ENCODE measurements at places on chromosomes 12 and 14.

DNA sequence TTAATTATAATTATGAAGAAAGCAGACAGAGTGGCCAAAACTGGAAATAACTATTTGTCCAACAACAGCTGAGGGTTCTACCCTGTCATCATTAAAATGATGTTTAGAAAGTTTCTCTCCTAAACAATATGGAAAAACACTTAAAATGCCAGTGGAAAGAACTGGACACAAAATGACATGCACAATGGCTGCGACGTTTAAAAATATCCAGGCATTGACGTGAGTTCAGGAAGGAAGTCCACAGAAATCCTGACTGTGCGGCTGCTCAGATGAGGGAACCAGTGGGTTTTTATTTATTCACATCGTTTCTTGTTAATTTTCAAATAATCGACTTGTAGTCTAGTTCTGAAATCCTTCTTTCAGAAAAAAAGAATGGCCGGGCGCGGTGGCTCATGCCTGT is 58.3 kb downstream of the CCNK start:
- DNase-seq: no peak

GRCh38 chr12:106696681-106697417 is 77.6 kb upstream of the RIC8B start:
- DNase-seq: no peak

GRCh38 chr14:105299654-105300541 is 903 bp downstream of the BRF1 start:
- DNase-seq: no peak

DNA sequence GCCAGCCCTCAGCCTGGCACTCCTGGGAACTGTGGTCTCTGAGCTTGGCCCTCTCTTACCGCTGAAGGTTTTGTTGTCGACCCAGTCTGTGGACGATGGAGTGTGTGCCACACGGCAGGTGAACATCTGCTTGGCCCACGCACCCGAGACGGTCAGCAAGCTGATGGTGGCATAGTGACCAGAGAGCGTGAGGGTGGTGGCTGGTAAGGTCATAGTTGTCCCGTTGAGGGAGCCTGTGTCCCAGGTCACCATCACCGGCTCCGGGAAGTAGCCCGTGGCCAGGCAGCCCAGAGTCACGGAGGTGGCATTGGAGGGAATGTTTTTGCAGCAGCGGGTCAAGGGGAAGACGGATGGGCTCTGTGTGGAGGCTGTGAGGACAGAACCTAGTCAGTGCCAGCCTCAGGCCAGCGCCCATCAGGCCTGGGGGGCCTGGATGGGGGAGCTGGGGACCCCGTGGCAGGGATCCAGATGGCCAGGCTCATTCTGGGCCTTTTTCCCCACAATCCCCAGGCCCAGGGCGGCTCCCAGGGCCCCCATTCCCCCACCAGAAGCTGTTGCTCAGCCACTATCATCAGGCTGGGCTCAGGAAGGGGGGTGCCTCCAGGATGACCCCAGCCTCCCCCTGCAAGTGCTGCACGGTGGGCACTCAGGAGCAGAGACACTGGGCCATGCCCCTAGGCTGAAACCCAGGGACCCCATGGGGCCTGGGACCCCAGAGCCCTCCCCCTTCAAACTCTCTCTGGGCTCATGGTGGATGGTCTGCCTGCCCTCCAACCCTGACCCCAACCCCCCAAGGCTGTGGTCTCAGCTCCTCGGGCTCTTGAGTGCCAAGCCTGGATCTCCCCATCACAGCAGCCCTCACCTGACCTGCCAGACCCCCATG is 75.2 kb downstream of the TMEM121 start:
- no peak for DNase-seq

DNA sequence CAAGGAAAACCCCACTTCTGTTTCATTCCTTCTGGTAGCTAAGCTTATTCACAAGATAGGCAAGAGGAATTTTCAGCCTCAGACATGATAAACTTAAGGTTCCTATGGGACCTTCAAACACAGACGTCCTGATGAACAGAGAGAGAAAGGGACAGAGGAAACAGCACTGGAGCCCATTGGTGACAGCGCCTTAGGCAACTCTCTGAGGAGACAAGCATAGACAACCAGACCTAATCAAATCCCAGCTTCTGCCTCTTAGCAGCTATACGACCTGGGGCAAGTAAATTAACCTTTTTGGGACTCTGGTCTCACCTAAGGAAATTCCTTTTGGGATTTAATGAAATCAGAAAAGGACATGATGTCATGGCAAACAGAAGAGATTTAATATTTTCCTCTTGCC is 33.3 kb downstream of the TMCC3 start:
- no peak for DNase-seq

- DNase-seq: peak; percentile 74
Observed at GRCh38 chr12:124917135-124917840, 2.8 kb upstream of the UBC start.

DNA sequence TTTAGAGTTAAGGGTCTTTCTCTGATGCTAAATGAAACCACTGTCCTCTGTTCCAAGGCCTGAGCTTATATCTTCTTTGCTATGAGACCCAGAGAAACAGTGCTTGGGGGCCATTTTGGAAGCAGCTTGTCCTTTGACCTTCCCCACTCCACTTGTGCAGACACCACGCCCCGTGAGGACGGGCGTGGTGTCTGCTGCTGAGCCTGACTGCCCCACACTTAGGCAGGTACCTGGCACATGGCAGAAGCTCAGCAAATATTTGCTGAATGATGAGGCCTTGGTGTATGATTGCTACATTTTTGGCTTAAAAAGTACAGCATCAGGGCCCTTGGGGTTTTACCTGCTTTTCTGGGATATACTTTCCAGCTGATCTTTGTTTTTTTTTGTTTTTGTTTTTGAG is 69.9 kb downstream of the RASSF3 start:
- DNase-seq: no peak

- no peak for DNase-seq
Observed at GRCh38 chr12:108691998-108692808, 39.1 kb downstream of the CORO1C start.

GRCh38 chr12:29639893-29640495 is 142.5 kb upstream of the OVCH1 start:
- DNase-seq: no peak

DNA sequence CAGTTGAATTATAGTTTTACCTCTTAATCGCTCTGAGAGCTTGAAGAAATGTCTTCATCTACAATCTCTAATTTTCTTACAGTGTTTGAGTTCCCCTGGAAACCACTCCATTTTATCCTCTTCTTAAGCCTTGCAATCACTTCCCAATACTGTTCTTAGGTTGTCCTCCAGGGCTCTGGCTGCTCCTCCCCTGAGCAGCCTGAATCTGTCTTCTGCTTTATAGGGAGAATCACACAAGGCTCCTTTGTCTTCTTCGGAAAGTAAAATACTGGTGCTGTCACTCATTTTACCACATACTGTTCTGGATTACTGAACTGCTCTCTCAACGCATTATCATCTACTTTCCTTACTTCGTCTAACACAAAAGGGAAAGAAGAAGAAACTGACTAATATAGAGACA is 133.7 kb downstream of the MDGA2 start:
- DNase-seq: no peak

DNA sequence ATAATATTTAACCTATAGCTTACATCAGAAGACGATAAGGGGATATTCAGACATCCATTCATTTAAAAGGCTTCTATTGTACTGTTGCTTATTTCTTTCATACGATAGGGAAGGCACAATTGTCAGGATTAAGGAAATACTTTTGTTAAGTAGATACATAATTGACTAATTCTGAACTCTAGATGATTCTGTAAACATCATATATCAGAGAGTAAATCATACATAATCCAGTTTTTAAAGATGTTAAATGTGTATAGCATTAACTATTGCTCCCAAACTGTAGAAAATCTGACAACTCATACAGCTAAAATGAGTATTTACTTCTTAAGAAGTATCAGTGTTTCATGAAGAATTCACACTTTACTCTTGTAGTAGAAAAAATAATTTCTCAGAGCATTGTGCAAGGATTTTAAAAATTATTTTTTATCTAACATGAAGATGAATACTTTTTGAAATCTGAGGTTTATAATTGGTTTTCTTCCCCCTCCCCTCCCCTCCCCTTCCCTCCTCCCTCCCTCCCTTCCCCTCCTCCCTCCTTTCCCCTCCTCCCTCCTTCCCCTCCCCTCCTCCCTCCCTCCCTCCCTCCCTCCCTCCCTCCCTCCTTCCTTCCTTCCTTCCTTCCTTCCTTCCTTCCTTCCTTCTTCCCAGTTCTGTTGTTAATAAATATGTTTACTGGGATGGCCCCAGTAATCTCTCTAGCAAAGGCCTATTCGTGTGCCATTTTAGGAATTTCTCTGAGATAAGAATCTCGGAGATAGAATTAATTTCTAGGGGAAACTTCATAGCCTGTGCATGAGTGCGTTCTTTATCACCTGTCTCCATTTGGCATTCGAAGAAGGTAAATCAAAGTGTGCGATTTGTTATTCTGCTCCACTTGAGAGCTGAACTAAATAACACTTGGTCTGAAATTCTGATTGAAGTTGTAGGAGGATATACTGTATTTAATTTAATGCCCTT is 2.3 kb downstream of the NPAS3 start:
- DNase-seq: no peak

DNA sequence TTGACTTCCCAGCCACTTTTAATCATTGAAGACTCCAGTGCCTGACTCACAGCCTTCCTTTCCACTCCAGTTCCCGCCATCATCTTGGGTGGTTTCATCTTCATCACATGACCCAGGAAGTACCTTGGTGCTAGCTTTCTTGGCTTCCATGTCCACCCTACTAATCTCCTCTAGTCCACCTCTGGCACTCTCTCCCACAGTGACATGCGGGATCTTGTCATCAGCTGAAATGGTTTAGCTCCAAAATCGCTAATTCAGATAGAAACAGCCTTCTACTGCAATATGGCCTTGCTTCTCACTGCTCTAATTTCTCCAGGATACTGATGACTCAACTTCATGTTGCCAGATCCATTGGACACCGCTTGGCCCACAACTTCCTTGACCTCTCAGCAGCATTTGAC is 24.5 kb downstream of the WDR20 start:
- DNase-seq: no peak

GRCh38 chr12:54017027-54017788 is 8.4 kb downstream of the HOXC8 start:
- DNase-seq: no peak

DNA sequence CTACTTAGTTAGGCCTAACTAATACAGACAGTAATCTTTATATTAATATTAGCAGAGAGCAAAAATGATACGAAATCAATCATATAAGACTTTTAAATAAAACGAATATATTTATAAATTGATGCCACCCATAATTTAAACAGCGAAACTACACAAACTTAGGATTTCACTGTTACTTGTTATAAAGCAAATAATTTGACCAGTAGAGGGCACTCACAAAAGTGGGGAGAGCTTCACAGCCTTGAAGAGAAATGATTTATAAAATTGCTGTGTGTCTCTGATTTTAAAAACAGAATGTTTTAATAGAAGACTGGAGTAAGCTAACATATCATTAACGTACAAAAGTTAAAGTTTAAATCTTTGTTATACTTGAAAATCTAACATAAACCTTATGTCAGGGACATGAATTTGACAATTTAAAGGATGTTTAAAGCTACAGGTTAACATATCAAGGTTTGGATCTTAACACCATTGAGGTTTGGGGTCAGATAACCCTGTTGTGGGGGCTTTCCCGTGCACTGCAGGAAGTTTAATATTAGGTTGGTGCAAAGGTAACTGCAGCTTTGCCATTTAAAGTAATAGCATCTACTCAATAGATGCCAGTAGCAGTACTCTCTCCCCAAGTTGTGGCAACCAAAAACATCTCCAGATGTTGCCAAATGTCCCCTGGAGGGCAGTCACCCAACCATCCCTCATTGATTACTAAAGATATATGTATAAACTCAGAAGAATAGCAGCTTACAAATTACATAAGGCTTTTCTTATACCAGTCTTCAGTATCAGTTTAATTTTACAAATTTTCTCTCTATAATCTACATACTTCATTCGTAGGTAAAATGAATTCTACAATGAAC is 9.3 kb downstream of the KRAS start:
- no peak for DNase-seq

GRCh38 chr12:83128540-83128939 is 441.8 kb downstream of the TMTC2 start:
- DNase-seq: no peak

- DNase-seq: no peak
Observed at GRCh38 chr14:43983721-43984120, 523.4 kb downstream of the FSCB start.

GRCh38 chr14:60647081-60647836 is 2.0 kb downstream of the SIX1 start:
- no peak for DNase-seq

DNA sequence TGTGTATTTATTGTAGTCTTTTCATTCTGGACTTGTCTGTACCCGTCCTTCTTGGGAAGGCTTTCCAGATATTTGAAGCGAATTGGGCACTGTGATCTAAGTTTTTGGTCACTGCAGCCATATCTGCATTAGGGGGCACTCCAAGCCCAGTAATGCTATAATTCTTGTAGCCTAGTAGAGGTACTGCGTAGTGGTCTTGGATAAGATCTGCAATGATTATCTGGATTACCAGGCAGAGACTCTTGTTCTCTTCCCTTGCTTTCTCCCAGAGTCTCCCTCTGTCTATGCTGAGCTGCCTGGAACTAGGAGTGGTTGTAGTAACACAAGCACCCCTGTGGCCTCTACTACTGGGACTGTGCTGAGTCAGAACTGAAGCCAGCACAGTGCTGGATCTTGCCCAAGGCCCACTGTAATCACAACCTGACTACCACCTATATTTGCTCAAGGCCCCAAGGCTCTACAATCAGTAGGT is 30.0 kb downstream of the SLC38A2 start:
- DNase-seq: no peak

GRCh38 chr14:20177433-20177974 is 13.2 kb upstream of the OR11G2 start:
- DNase-seq: no peak

- no peak for DNase-seq
Observed at GRCh38 chr14:92397150-92397952, 74.4 kb downstream of the SLC24A4 start.

DNA sequence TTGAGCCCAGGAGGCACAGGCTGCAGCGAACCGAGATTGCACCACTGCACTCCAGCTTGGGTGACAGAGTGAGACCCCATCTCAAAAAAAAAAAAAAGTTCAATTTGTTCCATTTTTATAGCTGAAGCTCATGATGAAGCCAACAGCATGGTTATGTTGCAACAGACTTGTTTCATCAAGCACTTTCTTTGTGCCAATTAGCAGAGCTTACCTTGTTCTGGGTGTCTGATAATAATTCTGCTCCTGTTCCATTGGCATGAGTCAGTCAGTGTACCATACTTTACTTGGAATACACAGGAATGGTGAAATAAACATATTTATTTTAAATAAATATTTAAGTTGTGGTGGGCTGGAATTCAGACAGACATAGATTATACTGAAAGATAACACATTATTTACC is 100.8 kb upstream of the DAAM1 start:
- no peak for DNase-seq

- no peak for DNase-seq
Observed at GRCh38 chr14:28762955-28763326, 3.6 kb upstream of the FOXG1 start.

- DNase-seq: no peak
Observed at GRCh38 chr12:29743801-29744200, 39.9 kb downstream of the TMTC1 start.

DNA sequence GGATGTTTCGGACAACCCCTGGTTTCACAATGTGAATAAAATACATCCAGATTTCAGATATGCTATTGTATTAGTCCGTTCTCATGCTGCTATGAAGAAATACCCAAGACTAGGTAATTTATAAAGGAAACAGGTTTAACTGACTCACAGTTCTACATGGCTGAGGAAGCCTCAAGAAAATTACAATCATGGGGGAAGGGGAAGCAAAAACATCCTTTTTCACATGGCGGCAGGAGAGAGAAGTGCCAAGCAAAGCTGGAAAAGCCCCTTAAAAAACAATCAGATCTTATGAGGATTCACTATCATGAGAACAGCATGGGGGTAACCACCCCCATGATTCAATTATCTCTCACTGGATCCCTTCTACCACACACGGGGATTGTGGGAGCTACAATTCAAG is 451.7 kb downstream of the MDGA2 start:
- no peak for DNase-seq
